ENCODE measurements at places on chromosomes 13 and 19. TPM values are rescaled to one million over a fixed set of nuclear protein-coding genes. Genes with fewer than 3 reads are reported as not detected.

GRCh38 chr13:33281951-33282595 lies 3.5 kb downstream of the STARD13 start:
- no peaks in the 10 kb centered on the region for H3K36me3 ChIP-seq
- DNase-seq = no peak
- peaks cover 66% of the 10 kb centered on the region for H3K4me1 ChIP-seq
- peak overlapping the region; percentile 88 for H3K27ac ChIP-seq
- no peaks in the 10 kb centered on the region for H3K27me3 ChIP-seq
- no peak overlapping the region for H3K4me3 ChIP-seq

DNA sequence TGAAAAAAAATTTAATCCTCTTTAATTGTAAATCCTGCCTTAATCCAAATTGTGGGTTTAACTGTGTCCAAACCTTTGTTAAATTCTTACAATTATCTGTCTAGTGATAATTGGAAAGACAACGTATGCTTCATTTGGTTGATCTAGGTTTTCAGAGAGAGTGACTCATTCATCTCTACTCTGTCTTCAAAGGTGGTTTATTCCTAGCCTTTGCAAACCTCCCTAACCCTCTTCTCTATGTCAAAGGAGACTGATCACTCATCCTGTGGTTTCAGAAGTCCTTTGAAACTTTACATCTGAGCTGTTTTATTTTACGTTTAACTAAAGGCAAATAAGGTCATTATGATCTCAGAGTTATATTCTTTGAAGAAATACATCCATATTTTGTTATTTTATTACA lies 8.8 kb upstream of the OXGR1 start:
- no peaks in the 10 kb centered on the region for H3K4me1 ChIP-seq
- H3K4me3 ChIP-seq = no peak overlapping the region
- no peaks in the 10 kb centered on the region for H3K36me3 ChIP-seq
- no peaks in the 10 kb centered on the region for H3K27me3 ChIP-seq
- no peak for DNase-seq

- H3K4me1 ChIP-seq = no peaks in the 10 kb centered on the region
- no peaks in the 10 kb centered on the region for H3K27me3 ChIP-seq
- H3K36me3 ChIP-seq = no peaks in the 10 kb centered on the region
- DNase-seq = no peak
Observed at GRCh38 chr13:103328899-103329298, 262.7 kb upstream of the SLC10A2 start.

DNA sequence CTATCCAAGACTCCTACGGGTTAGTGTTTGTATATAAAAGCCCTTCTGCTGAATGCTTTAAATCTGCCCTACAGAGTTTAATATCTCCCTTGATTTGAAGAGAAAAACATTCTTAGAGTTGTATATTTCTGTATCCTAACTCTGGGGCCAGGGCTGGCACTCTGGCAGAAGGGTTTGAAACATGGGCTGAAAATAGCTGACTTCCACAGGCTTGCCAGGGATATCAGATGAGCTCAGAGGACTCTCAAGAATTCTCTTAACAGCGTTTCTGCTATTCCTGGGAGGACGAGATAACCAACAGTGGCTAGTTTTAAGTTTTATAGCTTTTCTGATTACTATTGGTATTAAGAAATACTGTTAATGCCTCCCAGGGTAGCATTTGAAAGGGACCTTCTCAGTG lies 127.5 kb downstream of the LIG4 start:
- no peaks in the 10 kb centered on the region for H3K36me3 ChIP-seq
- no peak overlapping the region for H3K27ac ChIP-seq
- no peak for DNase-seq
- no peak overlapping the region for H3K4me3 ChIP-seq
- peaks cover 17% of the 10 kb centered on the region for H3K4me1 ChIP-seq

DNA sequence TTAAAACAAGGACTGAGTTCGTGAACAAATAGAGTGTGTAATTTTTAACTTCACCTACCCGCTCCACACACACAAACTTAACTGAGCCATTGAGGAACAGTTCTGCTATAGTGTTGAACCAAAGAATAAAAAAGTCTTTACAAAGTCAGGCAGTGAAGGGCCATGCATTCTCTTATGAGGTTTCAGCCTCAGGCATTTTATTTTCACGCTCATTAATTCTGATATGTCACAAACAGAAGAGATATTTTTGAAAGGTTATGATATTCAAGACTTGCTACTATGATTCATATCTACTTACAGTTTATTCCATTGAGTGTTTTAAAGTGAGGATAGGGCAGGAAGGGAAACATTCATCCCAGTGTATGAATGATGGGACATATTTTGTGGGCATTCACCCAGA lies 282.2 kb downstream of the SLITRK5 start:
- DNase-seq = no peak
- H3K36me3 ChIP-seq = no peaks in the 10 kb centered on the region
- H3K27ac ChIP-seq = no peak overlapping the region
- H3K4me3 ChIP-seq = no peak overlapping the region
- no peaks in the 10 kb centered on the region for H3K27me3 ChIP-seq

- no peak for DNase-seq
- no peaks in the 10 kb centered on the region for H3K36me3 ChIP-seq
- H3K4me1 ChIP-seq = no peaks in the 10 kb centered on the region
- peak overlapping the region; percentile 89 for H3K4me3 ChIP-seq
- H3K27me3 ChIP-seq = no peaks in the 10 kb centered on the region
Observed at GRCh38 chr13:43880214-43880855, 631 bp downstream of the LACC1 start.

The MEF2B gene
- total RNA-seq = 0.91 TPM

The SHISA7 gene
- total RNA-seq = not detected

- peaks cover 2% of the 10 kb centered on the region for H3K27me3 ChIP-seq
- no peaks in the 10 kb centered on the region for H3K36me3 ChIP-seq
- no peak overlapping the region for H3K4me3 ChIP-seq
- no peaks in the 10 kb centered on the region for H3K4me1 ChIP-seq
Observed at GRCh38 chr19:54660306-54660705, 2.5 kb upstream of the LILRB4 start.

The KCNRG gene
- total RNA-seq = 0.60 TPM

GRCh38 chr19:39218230-39219007 lies 14.4 kb upstream of the SYCN start:
- H3K4me1 ChIP-seq = no peaks in the 10 kb centered on the region
- no peak overlapping the region for H3K4me3 ChIP-seq
- H3K36me3 ChIP-seq = no peaks in the 10 kb centered on the region
- H3K27me3 ChIP-seq = peaks cover 37% of the 10 kb centered on the region
- no peak overlapping the region for H3K27ac ChIP-seq

- peaks cover 90% of the 10 kb centered on the region for H3K27me3 ChIP-seq
- no peaks in the 10 kb centered on the region for H3K4me1 ChIP-seq
- no peak for DNase-seq
- H3K27ac ChIP-seq = no peak overlapping the region
- no peak overlapping the region for H3K4me3 ChIP-seq
- no peaks in the 10 kb centered on the region for H3K36me3 ChIP-seq
Observed at GRCh38 chr19:41997121-41997850, 3.3 kb upstream of the ATP1A3 start.

All from psoas muscle (tissue), 8 donors.